Head of caudate nucleus (tissue), 42 donors: ENCODE measurements at places on chromosomes 7 and 10.

DNA sequence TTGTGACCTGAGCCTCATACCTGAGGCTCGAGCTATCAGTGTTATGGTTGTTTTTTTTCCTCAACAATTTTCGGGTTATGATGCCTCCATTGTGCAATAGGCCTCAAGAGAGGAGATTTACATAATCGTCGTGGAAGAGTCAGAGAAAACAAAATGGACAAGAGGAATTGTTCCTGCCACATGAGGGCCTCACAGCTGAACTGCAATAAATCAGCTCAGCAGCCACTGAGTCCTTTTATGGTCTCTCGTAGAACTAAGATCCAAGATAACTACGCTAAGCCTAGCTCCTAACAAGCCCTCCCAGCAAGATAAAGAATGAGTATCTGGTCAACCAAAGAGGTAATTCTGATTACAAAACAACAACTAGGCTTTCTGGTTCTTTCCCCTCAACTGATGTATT is 336.8 kb downstream of the WDR11 start:
- DNase-seq, result peak; percentile 51

DNA sequence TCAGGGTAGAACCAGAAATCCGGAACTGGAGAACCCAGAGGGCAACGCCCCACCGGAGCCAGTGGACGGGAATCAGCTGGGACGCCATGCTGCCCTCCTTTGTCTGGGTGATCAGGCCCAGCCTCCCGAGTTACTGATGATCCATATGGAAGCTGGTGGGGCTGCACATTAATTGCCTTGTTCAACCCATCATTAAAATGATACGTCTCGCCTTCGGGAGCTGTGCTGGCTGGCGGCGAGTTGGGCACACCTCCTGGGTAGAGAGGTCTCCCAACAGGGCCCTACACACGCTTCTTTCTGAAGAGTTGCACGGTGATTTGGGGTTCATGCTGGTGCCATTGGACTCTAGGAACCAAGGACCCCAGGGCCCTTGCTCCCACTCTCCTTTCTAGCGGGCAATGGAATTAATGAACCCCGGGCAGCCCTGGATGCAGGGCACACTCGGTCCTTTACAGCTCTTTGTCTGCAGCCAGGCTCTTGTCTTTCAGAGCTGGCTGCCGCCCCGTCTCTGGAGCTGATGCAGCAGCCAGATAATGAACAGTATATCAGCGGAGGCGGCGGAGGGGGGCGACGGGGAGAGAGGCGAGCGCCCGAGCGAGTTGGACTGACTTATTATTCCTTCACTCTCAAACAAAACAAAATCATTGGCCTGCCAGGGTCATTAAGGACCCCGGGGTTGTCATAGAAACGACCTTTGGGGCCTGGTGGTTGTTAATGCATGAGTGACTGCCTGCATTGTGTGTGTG is 412.2 kb upstream of the ZMIZ1 start:
- DNase-seq, result peak; percentile 47

GRCh38 chr10:13485623-13486022 is 43.2 kb downstream of the BEND7 start:
- DNase-seq, result no peak

DNA sequence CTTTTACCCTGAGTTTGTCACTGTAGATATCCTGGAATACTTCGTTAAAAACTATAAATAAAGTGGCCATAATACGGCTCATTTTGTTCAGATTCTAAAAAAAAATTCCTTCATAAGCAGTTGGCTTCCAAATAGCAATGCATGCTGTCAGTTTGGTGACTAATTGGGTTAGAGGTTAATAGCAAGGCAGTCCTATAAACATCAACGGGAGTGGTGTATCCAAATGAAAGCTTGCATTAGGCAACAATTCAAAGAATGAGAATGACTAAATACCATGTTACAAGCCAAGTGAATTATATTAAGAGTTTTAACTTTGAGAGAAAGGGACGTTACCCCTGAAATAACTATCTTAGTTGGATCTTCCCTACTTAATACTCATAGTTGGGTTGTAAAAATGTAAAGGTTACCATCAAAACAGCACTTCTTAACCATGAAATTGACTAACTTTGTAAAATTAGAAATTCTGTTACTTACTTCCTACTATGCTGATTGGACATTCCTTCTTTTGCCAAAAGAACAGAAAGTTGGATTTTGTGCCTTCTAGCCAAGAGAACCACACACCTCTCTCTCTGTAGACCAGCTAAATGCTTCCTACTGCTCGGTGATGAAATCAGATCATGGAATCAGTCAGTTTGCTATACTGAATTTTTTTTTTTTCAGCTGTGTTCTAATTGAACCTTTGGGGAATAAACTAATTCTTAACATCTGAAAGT is 98.0 kb downstream of the KAT6B start:
- no peak for DNase-seq

- DNase-seq, result no peak
These were observed 4.9 kb upstream of the NKX2-3 start for GRCh38 chr10:99527526-99528493.

DNA sequence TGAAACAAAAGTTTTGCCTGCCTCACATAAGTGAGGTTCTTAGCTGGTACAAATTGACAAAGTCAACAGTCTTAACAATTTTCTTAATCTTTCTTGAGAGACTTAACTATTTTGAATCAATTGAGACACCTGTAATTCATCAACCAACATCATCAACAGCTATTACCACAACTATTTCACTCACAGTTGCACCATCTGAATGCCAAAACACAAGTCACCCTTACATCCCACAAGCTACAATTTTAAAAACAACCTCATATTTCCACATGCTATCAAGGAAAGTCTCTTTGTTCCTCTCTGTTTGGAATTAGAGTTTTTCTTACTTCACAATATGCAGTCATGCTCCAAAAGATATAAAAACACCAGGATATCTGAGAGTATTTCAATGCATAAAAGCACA is 4.9 kb downstream of the SMURF1 start:
- DNase-seq, result no peak

DNA sequence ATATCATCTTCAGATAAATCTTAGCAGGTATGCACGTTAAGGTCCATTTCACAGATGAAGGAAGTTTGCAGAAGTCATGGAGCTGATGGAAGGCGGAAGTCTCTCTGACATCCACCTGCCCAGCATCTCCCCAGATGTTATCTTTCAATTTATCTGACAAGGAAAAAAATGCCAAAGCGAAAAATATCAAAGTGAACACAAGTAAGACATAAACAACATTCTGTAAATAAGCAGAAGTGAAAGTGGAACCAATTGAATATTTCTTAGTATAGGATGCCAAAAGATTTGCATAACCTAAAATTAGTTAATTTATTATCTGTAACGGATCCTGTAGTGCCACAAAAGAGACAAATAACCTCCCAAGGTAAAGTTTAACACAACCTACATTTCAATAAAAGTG is 73.6 kb upstream of the NEBL start:
- DNase-seq, result no peak

- no peak for DNase-seq
These were observed 6.9 kb downstream of the MYOF start for GRCh38 chr10:93475227-93475626.

- DNase-seq, result no peak
These were observed 45.8 kb downstream of the PRR15 start for GRCh38 chr7:29609162-29610037.

DNA sequence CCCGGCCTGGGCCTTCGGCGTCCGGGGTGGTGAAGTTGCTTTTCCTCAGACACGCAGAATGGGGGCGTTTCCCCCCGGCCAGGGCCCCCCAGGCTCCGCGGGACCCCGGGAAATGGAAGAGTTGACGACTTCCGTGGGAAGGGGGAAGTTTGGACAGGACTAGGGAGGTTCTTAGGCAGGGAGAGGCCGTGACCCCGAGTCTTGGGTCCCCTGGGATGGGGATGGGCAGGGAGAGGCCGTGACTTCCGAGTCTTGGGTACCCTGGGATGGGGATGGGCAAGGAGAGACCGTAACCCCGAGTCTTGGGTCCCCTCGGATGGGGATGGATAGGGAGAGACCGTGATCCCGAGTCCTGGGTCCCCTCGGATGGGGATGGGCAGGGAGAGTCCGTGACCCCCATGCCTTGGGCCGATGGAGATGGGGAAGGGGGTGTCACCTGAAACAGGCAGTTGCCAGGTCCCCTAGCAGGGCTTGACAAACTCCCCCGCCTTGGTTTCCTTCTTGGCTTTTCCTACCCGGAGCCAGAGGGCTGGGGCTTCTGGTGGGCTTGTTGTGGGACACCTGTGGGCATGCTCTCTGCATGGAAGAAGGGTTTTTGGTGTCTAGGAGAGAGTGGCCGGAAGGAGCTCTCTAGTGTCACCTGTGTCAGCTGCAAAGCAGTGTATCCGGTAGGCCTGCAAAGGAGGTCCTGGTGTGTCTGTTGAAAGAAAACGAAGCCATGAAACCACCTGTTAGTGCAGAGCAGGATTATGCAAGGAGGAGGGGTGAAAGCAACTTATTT is 1.1 kb downstream of the TRRAP start:
- no peak for DNase-seq

DNA sequence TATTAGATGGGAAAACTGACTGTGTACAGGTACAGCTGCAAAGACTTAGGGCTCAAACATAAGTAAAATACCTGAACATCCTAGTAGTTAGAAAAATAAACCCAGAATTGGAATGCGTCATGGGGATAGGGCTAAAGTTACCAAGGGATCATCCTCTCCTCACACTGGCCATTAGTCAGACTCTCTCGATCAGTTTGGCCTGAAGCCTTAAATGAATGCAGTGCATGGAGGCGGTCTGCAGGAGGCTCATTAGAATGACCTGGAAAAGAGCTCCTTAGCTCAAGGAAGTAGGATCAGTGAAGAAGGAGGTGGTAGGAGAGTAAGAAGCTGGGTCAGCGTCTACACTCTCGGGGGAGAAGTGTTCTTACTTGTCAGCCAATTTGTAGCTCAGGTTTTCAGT is 35.3 kb downstream of the DENND2A start:
- DNase-seq, result no peak

- DNase-seq, result no peak
These were observed 26.9 kb downstream of the PRSS2 start for GRCh38 chr7:142797391-142798377.

GRCh38 chr10:91120348-91120747 is 100.1 kb upstream of the PCGF5 start:
- no peak for DNase-seq

GRCh38 chr10:51422311-51423120 is 276.9 kb downstream of the CSTF2T start:
- DNase-seq, result peak; percentile 69

DNA sequence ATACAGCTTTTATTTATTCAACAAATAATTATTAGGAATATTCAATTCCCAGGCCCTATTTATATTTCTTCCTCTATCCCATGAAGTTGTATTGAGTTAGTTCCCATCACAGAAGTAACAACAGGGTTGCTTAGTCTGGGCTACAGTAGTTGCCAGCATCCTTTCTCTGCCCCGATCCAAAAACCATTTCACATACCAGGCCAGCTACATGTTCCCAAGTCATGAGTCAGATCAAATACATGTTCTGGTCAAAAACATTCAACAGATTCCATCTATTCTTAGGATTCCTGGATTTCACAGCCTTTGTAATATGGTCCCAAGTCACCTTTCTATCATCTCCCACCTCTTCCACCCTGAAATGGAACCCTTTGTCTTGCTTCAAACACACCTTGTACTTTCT is 91.6 kb downstream of the RAB11FIP2 start:
- no peak for DNase-seq

GRCh38 chr7:66083677-66084076 is 8.1 kb downstream of the ASL start:
- no peak for DNase-seq

- DNase-seq, result no peak
These were observed 153.9 kb downstream of the LRMDA start for GRCh38 chr10:75585294-75585693.

GRCh38 chr7:104767826-104768536 is 246.0 kb upstream of the KMT2E start:
- peak; percentile 46 for DNase-seq

GRCh38 chr7:26101361-26102151 is 50.4 kb upstream of the NFE2L3 start:
- peak; percentile 21 for DNase-seq

DNA sequence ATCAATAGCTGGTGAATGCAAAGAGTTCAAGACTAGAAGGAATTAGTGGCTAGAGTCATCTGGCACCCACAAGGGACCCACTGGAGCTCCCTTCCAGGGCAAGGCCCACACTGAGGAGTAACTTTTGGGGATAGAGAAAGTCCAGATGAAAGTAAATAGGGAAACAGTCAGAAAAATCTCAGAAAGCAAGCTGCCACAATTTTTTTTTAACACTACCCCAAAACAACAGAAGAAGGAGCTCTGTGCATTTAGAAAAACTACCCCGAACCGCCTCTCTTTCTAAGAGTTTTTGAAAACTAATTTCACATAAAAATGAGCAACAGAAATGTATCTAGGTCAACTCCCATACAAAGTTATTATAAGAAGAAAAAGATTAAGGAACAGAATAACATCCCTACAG is 42.2 kb downstream of the AOAH start:
- DNase-seq, result no peak

DNA sequence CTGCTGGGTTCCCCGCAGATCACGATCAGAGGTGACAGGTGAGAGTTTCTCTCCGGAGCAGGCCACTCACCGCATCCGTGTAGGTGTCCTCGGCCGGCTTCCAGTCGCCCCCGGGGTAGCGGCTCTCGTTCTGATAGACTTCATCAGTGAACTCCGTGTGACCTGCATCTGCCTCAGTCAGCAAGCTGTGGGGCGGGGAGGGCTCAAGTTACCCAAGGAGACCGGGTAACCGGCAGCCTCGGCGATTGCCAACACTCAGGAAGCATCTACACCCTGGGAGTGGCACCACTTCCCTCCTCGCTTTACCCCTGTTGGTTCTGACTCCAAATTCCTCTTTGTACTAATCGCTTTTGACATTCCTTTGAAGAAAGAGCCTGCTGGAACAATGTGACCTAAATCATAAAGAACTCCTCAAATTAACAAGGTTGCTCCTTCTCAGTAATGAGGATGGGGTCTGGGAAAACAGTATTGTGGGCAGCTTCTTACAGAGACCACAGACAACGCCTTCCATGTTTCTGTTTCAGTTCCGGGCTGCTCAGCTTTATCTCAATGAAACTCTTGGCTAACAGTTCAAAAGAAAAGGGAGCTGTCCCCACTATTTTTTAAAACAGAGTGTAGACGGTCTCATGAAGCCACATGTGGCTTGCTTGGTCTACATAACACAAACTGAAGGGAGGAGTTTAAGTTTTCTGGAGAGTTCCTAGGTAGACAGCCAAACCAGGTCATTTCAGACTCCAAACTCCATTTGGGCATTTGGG is 118.1 kb downstream of the MYOF start:
- DNase-seq, result peak; percentile 30

- DNase-seq, result peak; percentile 34
These were observed 559 bp upstream of the STEAP2 start for GRCh38 chr7:90210981-90211380.

GRCh38 chr7:50723888-50724287 is 58.8 kb downstream of the GRB10 start:
- no peak for DNase-seq

GRCh38 chr7:153628406-153628805 is 423.8 kb upstream of the DPP6 start:
- no peak for DNase-seq

- DNase-seq, result peak; percentile 40
These were observed 27.3 kb downstream of the FAM20C start for GRCh38 chr7:219581-220150.

DNA sequence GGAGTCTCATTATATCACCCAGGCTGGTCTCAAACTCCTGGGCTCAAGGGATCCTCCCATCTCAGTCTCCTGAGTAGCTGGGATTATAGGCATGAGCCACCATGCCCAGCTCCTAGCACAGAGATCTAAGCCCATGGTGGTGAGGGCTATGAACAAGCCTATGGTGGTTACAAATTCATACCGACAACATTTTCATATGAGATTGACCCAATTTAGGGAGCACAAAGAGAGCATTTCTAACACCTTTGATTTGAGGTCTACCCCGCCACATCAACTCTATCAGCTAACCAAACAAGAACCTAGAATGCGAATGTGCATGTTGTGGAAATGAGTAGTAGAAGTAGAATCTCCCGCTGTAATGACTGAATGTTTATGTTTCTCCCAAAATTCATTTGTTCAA is 14.2 kb upstream of the PRF1 start:
- no peak for DNase-seq
